ENCODE measurements at places on chromosomes 5 and 9. TPM values are rescaled to one million over a fixed set of nuclear protein-coding genes. Genes with fewer than 3 reads are reported as not detected.

DNA sequence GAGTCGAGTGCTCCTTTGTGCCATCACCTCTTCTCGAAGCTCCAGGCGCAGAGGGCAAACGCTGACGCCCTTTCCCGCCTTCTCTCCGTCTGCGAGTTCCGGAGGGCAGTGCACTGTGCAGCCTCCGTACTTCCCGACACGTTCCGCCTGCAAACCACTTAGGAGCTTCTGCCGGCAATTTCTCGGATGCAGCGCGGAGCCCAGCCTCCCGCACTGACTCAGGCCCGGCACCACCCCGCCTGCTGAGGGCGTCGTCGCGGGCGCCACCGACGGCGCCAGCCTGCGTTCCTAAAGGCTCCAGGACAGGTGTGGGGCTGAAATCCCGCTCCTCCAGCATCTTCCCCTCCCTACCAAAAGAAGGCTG is 9.3 kb upstream of the TRIM36 start:
- DNase-seq: no peak

Gene FAM78A
- total RNA-seq: 0.24 TPM

Gene UBLCP1
- 42.3 TPM for total RNA-seq

DNA sequence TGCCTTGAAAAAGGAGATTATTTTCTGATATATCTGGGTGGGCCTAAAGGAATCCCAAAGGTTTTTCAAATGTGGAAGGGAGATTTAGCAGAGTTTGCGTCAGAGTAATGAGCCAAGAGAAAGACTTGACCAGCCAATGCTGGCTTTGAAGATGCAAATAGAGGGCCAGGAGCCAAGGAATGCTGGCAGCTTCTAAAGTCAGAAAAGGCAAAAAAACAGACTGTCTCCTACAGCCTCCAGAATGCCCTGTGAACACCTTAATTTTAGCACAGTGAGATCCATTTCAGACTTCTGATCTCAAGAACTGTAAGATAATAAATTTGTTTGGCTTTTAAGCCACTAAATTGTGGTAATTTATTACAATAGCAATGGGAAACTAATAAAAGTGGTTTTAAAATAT is 122.6 kb upstream of the FREM1 start:
- no peak for DNase-seq

DNA sequence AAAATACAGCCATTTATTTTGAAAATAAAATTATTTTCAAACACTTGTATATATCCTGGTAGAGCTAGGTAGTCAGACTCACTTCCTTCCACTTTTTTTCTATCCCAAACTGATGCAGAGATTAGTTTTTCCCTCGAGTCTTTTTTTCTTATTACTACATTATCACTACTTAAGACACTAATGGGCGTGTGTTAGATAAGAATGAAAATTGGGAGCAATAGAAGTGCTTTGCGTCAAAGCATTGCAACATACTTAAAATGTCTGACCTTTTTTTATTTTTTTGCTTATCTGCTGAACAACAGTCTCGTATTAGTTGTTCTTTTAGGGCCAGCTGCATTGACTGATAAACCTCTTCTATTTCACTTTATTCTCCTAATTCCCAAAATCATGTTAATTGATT is 1278.7 kb downstream of the CDH12 start:
- no peak for DNase-seq

Gene PGM5
- total RNA-seq: 0.36 TPM

- no peak for DNase-seq
These were observed 175.0 kb upstream of the PHYKPL start for GRCh38 chr5:178407646-178408045.

DNA sequence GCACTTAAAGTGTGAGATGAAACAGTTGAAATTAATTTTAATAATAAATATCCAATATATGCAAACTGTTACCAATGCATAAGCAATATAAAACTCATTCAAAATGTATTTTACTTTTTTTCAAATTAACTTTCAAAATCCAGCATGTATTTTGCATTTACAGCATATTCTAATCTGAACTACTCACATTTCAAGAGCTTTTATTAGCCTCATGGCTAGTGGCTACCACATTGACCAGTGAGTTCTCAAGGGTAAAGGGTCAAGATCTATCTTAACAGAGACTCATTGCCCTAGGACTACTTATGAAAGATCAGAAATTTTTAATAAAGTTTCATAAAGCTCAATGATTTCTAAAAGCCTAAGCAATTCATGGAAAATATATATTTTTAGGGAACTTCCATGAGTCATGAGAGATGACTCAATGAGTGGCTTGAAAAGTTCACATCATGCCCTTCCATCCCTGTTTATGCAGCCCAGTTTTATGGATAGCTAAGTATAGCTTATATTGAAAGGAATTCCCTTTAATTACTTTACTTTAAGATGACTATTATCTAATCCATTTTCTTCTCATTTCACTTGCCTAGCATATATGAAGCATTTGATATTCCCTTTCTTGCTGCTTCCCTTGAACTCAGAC is 608.6 kb downstream of the SLCO4C1 start:
- no peak for DNase-seq

GRCh38 chr9:8391132-8391531 is 591.6 kb upstream of the DMAC1 start:
- no peak for DNase-seq

- DNase-seq: peak; percentile 27
These were observed 227.3 kb upstream of the ITGA1 start for GRCh38 chr5:52560366-52560765.

- peak; percentile 14 for DNase-seq
These were observed 147.5 kb upstream of the FGF10 start for GRCh38 chr5:44536650-44537260.

Gene CWC27
- 12.6 TPM for total RNA-seq

GRCh38 chr5:159018855-159019254 is 80.9 kb downstream of the EBF1 start:
- DNase-seq: no peak

Gene FLT4
- not detected for total RNA-seq

GRCh38 chr9:14027116-14027800 is 286.7 kb downstream of the NFIB start:
- DNase-seq: no peak

DNA sequence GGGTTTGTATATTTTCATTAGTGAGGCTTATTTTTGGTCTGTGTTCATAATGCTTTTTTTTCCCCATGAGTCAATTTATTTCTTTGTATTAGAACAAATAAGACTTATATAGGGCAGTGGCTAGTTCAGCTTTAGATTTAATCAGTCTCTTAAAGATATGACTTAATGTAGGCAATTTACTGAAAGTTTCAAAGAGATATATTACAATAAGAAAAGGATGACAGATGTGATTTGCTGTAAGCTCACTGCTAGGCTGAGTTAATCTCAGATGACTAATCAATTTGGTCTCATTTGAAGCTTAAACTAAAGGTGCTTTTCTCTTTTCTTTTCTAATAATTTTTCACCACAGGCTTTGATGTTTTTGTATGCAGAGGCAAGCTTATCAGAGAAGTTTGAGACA is 291.8 kb upstream of the DAP start:
- DNase-seq: no peak

DNA sequence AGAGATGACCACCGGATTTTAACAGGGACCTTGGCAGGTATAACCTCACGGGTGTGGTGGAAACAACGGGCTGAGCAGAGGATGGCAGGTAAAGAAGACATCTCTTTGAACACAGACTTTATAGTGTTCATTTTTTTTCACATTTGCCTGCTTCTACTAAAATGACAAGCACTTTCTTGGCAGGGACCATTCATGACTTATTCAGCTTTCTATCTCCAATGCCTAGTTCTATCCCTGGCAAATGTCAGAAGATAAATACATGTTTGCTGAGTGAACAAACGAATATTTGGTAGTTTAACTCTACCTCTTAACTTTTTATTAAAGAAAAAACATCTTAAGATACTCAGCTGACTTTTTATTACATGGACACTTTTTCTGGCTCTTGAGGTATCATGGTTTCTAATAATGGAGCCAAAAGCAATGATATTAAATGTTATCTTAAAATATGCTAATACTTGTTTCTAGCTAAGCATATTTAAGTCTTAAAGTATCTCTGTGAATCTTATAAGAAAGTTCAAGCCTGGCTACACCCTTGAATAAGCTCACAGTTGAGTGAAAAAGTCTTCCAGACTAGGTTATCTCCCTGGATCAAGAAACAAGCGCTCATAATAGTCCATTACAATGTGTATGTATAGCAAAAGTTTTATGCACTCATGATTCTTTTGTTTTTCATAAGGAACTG is 8.5 kb downstream of the ELL2 start:
- DNase-seq: no peak

DNA sequence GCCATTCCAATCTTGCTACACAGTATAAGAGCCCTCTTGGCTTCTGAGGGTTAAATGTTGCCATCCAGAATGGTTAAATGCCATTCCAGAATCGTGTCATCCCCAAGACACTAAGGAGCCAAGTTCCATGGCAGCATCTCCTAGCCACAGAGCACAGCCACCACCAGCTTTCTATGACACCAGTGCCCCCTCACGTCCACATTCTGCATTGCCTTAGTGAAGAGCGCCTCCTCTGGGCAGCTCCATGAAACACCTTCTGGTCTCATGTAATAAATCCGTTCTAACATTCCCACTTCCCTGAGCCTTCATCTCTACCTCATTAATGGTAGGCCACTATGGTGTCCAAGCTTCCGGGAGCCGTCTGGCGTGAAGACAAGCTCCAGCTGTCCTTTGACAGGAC is 12.4 kb downstream of the CBY3 start:
- DNase-seq: peak; percentile 42

- no peak for DNase-seq
These were observed 349.9 kb downstream of the EFNA5 start for GRCh38 chr5:107320846-107321245.

DNA sequence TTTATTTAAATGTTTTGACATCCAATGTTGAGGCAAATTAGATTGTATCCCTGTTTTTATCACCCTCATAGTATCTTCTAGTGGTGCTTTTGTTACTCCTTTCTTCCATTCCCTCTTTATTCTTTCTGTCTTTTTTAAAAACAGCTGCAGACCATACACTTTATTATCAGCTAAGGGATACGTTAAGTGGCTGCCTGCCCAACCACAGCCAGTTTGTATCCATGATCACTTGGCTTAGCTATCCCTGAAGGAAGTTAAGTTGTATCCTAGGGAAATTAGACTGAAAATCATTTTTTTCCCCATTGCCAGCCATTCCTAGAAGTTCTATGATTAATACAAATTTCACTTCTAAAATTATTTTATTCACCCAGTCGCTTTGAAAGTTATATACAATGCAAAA is 1032.7 kb downstream of the NR2F1-AS1 start:
- peak; percentile 41 for DNase-seq

Gene PCDHB8
- 0.10 TPM for total RNA-seq

Gene TOR1A
- 34.0 TPM for total RNA-seq

GRCh38 chr9:91948597-91949391 is 1.2 kb downstream of the ROR2 start:
- DNase-seq: no peak

Gene SLC27A4
- 22.1 TPM for total RNA-seq

- DNase-seq: peak; percentile 86
These were observed 127.0 kb upstream of the RPS23 start for GRCh38 chr5:82405161-82405560.

DNA sequence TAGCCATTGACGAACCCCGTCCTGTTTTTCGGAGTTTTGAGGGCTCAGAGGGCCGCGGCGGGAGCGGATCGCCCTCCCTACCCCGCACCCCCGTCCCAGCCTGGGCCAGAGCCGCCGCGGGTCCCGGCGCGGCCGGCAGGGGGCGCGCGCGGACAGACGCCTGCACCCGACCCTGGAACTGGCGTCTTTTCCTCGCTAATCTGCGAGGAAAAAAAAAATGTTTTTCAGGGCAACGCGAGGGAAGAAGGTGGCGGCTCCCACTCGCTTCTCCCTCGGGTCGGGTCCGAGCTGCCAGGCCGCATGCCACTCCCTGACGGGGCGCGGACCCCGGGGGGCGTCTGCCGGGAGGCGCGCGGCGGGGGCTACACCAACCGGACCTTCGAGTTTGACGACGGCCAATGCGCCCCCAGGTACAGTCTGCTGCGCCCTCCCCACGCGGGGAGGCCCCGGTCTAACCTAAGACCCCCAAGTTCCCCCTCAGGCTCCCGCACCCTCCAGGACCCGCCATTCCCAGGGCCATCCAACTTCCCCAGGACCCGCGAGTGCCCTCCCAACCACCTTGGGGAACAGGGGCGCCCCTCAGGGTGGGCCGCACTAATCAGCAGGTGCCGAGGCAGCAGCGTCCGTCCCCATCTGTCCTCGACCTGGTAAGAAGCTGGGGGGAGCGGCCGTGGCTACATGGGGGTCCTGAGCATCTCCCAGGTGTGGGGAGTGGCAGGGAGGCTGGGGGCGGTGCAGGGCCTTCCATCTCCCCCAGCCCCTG is at the start of gene KCNT1:
Gene KCNT1 (plus strand): TSS at position 227 of the 763 bp plus-strand sequence. CDS start 74 bp downstream, at position 301.
- peak; percentile 21 for DNase-seq

DNA sequence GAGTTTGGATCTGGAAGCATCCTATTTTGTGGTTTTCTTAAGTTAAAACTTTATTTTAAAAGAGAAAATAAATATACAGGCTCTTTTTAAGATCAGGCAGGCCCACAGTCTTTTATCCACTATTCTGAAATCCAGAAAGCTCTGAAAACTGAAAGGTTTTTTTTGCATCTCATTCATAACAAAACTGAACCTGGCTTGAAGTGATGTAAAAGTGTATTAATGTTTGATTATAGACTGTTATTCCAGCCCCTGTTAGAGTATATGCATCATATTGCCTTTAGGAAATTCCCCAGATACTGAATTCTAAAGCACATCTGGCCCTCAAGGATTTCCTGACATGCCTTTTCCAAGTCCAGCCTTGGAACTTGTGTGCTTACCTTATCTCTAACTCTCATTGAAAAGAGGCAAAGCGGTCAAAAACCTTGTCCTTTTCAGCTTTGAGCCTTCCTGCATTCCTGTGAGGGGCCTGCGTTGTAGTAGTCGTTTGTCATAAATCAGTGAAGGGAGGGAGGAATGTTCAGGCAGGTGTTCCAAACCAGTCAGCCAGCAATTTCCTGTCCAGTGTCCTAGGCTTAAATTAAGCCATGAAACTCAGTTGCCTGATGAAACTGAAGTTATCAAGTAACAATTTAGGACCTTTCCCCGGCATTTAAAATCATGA is 110.4 kb downstream of the TLE4 start:
- peak; percentile 22 for DNase-seq

Gene QSOX2
- total RNA-seq: 9.1 TPM

Gene DDX4
- not detected for total RNA-seq

DNA sequence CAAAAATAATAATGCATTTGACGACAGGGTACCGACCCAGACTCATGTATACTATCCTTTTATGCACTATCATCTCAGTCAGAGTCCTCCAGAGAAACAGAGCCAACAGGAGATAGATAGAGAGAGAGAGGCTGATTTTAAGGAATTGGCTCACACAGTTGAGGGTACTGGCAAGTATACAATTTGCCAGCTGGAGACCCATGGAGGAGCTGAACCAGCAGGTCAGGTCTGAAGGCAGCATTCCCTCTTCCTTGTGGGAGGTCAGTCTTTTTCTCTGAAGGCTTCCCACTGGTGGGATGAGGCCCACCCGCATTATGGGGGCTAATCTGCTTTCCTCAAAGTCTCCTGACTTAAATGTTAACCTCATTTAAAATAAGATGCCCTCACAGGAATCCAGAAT is 17.3 kb upstream of the MED10 start:
- no peak for DNase-seq

GRCh38 chr9:15272377-15272928 is 34.6 kb downstream of the TTC39B start:
- no peak for DNase-seq

Gene INSYN2B
- 8.4 TPM for total RNA-seq

Gene SPARC
- 2,339 TPM for total RNA-seq
